ENCODE measurements at places on chromosomes 11 and 22.
A peak's percentile ranks its signal among the peaks of the same experiment; 100 is the strongest.

- DNase-seq, result peak; percentile 48
Observed at GRCh38 chr11:64448599-64449380, 89.8 kb downstream of the RPS6KA4 start.

DNA sequence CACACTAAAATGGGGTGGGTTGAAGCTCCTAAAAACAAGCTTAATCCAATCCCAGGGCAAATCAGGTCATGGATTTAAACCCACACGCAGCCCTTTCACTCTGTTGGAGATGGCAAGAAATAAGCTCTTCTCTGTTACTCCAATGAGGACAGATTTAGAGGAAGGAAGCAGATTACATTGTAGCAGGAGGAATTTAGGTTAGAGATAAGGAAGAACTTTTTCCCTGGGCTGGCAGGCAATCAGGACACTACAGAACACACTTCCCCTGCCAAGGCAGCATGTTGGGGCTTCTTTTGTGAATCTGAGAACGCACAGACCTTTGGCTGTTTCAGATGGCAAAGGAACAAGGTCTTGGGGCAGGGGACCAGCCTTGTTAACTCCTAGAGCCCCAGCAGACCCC is 46.2 kb downstream of the C11orf58 start:
- DNase-seq, result no peak

GRCh38 chr11:13962562-13963168 is at the start of gene SPON1:
Gene SPON1, plus strand, starts transcription at chr11:13962723. Its CDS starts 182 bp downstream, at chr11:13962905.
- peak; percentile 37 for DNase-seq

- no peak for DNase-seq
Observed at GRCh38 chr11:46378811-46379481, 2.5 kb upstream of the MDK start.

- no peak for DNase-seq
Observed at GRCh38 chr11:78666675-78667160, 92.1 kb upstream of the NARS2 start.

- DNase-seq, result no peak
Observed at GRCh38 chr22:34111210-34111824, 191.0 kb upstream of the LARGE1 start.

GRCh38 chr11:134682577-134682976 is 270.5 kb upstream of the B3GAT1 start:
- no peak for DNase-seq

GRCh38 chr11:86218125-86219084 is 26.1 kb upstream of the EED start:
- DNase-seq, result peak; percentile 7

- no peak for DNase-seq
Observed at GRCh38 chr22:20569059-20570058, 61.9 kb downstream of the MED15 start.

DNA sequence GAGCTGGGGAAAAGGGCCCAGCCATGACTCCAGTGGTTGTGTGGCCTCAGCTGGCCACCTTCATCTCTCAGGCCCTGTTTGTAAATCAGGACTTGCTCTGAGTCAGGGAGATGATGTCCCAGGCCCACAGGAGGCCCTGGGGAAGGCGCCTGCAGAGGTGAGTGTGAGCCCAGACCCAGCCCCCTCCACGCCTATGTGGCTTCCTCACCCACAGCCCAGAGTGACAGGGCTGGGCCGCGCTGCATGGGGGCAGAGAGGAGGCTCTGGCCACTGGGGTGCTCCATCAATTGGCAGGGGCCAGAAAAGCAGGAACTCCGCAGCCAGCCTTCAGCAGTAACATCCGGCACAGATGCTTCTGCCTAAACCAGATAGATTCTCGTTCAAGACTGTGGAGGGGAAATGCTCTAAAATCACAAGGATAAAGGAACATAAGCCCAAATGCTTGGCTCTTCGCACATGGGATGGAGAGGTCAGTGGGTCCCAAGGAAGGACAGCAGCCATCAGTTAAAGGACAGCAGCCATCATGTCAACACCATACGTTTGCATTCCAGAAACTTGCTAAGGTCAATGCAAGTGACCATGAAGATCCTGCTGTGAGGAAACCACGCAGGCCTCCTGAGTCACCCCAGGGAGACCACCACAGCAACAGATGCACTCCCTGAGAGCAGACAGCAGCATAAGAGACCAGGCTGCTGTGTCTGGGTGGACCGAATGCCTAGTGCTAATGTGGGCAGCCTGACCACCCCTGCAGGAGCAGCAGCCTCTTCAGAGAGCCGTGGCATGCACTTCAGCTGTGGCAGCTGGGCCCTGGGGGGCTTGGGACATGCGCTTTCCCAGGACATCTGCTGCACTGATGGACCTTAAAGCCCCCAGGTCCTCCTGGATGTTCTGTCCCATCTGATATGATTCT is 28.3 kb downstream of the OSBPL5 start:
- DNase-seq, result no peak

DNA sequence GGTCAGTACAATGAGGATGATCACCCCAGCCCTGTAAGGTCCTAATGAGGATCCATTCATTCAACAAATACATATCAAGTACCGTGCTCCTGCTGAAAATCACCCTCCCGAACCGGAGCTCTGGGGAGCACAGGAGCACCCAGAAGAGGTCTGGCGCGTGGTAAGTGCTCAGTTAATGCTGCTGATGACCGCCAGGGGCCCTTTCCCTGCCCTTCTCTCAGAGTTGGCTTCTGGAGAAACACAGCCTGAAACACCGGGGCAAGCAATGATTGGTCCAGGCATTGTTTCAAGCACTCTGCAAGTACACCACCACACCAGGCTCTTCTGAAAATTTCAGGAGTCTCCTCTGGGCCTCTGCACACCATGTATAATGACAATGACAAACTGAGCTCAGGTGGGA is 3.8 kb upstream of the CCDC86 start:
- DNase-seq, result no peak

GRCh38 chr22:17820879-17821439 is 46.7 kb upstream of the BID start:
- DNase-seq, result no peak

DNA sequence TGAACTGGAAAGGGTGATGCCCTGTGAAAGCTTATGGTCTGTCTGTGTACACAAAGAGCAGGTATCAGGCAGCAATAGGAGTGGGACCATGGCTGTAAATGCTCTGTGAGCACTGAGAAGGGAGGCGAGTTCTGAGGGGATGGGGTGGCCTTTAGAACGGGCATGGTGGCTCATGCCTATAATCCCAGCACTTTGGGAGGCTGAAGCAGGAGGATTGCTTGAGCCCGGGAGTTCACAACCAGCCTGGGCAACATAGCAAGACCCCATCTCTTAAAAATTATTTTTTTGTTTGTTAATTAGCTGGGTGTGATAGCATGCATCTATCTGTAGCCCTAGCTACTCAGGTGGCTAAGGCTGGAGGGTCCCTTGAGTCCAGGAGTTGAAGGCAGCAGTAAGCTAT is 3.5 kb downstream of the SPINDOC start:
- DNase-seq, result no peak

- DNase-seq, result no peak
Observed at GRCh38 chr11:80636999-80637398, 1196.2 kb upstream of the TENM4 start.

GRCh38 chr22:19714312-19715187 is at the start of gene SEPTIN5:
Gene SEPTIN5, plus strand, starts transcription at chr22:19714503. Its CDS starts 86 bp downstream, at chr22:19714589.
- no peak for DNase-seq

DNA sequence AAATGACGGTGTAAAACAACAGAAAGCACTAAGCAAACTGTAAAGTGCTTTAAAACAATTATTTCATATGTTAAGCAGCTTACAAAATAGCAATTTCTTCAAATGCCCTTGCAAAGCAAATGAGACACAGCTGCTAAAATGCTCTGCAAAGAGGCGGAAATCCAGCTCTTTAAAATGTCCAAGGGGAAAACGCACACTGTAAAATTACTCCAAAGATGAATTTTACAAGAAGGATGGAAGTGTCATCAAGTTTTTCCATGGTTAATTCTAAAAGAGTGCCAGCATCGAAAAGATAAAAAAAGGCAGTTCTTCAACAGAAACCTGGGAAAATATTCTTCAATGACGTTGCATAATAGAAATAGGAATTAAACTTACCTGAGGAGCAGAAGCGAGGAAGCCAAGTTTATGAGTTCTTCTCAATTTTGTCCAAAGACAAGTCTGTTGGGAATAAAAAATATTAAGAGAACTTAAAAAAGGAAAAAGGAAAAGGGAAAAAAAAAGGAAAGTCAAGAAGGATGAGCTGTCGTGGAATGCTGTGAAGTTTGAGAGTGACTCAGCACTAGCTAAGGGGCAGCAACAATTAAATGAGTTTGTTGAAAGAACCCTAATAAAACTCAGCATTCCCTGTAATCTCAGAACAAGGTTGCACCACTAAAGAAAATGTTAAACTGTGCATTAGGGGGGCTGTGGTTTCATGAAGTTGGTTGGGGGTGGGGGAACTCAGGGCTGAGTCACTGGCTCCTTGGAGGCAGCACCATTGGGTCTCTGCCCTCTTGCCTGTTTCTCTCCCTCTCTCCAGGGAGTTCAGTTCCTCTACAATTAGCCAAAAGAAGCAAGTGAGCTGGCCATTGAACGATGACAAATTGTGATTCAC is 64.2 kb upstream of the BLID start:
- no peak for DNase-seq

DNA sequence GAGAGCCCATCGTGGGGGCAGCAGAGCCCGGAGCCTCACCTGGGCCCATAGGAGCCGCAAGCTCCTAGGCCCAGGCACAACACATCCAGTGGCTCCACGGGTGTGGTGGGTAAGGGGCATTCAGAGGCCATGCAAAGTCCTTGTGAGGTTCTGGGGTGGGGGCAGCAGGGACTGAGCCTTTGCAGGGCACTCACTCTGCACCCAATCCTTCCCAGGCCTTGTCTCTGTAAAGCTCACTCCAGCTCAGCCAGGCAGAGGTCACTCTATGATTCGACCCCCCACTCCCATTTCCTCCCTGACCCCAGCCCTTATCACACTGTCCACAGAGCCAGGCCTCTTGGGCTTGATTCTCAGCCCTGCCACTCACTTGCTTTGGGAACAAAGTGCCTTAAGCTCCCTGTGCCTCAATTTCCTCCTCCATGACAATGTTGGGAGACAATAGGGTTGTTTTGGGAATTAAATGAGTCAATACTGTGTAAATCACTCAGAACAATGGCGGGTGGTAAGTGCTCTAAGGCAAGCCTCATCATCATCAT is 46.6 kb downstream of the LRRC32 start:
- no peak for DNase-seq

- DNase-seq, result no peak
Observed at GRCh38 chr11:61955422-61956135, 5.4 kb downstream of the BEST1 start.
